Activated CD4-positive, alpha-beta T cell treated with anti-CD3 and anti-CD28 coated beads for 24 hours (primary cell): ENCODE measurements at places on chromosomes 5 and 9.

- no peak for DNase-seq
Observed at GRCh38 chr5:138754699-138755057, 1.5 kb downstream of the CTNNA1 start.

DNA sequence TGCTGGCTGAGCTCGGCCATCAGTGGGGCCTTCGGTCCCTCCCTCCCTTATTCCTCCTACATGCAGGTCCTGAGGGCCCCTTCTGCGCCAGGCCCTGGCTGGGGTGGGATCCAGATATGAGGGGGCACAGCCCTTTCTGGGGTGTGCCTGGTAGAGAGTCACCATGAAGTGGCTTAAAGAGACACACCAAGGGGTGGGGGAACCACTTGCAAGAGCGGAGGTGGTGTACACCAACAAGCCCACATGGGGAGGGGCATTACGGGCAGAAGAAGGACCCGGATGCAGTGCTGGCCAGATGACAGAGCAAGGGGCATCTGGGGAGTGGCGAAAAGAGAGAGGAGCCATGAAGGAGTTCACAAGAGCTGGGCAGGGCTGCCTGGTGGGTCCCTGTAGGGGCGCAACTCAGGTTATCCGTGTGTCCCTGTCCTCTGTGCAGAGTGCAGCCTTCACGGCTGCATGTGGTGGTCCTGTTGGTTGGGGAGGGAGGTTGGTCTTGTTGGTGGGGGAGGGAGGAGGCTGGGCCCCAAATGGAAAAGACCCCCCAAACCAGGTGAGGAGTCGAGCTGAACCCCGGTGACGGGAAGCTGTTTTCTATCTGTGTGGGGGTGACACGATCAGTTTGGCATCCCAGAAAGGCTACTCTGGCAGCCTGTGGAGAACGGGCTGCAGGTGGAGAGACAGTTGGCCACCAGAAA lies 158.1 kb downstream of the DAB2IP start:
- no peak for DNase-seq

GRCh38 chr9:137368431-137369035 lies 54.4 kb downstream of the EXD3 start:
- no peak for DNase-seq

DNA sequence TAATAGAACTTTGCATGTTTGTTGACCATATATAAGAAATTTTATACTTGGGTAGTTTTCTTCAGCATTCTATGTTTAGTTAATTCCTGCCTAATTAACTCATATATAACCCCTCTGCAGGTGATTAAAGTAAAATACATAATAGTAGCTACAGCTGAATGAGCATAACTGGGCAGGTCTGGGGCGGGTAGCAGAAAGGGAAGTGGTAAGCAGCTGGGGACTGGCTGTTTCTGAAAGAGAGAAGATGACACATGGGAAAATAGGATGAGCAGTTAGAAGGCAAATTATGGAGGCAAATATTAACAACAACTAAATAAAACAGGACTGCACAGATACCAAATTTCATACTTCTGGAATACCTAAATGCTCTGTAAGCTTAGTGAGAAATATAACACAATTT lies 128.1 kb downstream of the CPLANE1 start:
- no peak for DNase-seq

GRCh38 chr9:90458485-90458884 lies 184.1 kb downstream of the DIRAS2 start:
- DNase-seq: no peak

- no peak for DNase-seq
Observed at GRCh38 chr9:126293522-126293889, 33.1 kb upstream of the MVB12B start.

GRCh38 chr9:134742822-134743535 lies 101.4 kb downstream of the COL5A1 start:
- DNase-seq: no peak

- no peak for DNase-seq
Observed at GRCh38 chr5:153823036-153823435, 215.7 kb downstream of the FAM114A2 start.
